ENCODE measurements at places on chromosomes 5 and 9. TPM values are rescaled to one million over a fixed set of nuclear protein-coding genes. Genes with fewer than 3 reads are reported as not detected.

DNA sequence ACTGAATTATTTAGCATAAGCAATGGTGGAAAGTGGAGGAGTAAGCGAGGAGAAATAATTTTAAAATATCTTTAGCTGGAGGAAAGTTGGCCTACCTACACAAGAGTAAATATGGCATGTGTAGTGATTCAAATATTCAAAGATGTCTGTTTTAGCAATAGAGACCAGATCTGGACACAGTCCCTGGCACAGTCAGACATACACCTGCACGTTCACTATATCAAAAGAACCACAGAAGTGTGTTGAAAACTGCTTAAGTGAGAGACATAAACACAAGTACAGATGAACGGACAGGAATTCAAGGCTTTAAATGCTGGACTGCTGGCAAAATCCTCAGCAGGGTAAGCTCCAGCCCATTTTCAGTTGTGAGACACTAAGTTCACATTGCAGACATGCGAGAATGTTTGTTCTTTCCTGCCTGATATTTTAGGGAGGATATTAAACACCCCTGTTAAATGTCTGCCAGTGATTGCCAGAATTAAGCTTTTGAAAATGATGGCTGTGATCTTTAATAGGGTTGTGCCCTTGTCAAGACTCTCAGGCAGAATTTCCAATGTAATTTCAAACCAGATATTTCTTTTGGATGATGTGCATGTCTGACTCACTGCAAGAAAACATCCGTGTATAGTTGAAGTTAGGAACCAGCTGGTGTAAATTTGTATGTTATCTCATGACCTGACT lies 810.6 kb downstream of the TLE4 start:
- DNase-seq: no peak

DNA sequence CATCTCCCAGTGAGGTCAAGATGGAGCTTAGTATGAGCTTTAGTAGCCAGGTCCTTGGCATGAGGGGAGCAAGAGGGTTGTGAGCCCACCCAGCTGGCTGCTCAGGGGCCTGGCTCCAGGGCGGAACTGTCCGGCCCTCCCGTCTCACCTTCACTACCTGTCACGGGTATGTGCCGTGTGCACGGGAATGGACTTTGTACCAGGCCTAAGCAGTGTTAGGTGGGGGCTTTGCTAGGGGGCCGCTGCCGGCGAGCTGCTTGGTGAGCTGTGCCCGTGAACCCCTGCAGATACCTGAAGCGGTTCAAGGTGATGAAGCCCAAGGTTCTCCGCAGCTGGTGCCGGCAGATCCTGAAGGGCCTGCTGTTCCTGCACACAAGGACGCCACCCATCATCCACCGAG lies 46.7 kb downstream of the WNK2 start:
- DNase-seq: no peak

GRCh38 chr5:138653502-138653901 lies 78.3 kb upstream of the HSPA9 start:
- DNase-seq: no peak

NIPSNAP3A gene
- total RNA-seq: 14.7 TPM

ITK gene
- total RNA-seq: not detected

GRCh38 chr5:53616939-53617549 lies 56.6 kb downstream of the NDUFS4 start:
- peak; percentile 14 for DNase-seq

DNA sequence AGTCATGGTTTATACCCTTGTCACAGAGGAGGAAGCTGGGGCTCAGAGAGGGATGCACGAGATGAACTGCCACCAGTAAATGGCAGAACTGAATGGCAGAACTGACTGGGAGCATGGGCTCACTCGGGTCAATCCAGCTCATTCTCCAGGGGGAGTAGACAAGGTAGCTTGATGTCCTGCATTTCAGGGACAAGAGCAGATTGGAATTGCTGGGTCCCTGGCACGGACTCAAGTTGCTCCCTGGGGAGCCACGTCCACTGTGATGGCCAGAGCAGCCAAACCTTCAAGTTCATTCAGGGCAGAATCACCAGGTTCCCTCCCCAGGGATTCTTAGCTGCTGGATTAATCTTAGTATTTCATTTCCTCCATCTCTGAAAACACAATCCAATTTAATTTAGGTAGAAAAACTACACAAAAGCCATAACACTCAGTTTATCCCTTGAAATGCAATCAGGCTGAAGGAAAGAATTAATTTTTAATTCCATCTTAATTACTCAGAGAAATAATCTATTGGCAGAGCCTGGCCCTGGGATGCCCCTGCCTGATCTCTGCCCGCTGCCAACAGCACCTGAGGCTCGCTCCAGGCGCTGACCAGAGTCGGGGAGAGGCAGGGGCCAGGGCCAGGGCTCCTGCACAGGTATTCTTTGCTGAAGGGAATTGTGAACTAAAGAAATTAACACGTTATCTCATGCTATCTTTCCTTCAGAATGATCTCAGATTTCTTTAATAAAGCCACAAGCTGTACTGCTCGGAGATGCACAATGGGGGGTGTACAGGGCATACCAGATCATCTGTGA lies 42.0 kb upstream of the UNC5A start:
- no peak for DNase-seq

DNA sequence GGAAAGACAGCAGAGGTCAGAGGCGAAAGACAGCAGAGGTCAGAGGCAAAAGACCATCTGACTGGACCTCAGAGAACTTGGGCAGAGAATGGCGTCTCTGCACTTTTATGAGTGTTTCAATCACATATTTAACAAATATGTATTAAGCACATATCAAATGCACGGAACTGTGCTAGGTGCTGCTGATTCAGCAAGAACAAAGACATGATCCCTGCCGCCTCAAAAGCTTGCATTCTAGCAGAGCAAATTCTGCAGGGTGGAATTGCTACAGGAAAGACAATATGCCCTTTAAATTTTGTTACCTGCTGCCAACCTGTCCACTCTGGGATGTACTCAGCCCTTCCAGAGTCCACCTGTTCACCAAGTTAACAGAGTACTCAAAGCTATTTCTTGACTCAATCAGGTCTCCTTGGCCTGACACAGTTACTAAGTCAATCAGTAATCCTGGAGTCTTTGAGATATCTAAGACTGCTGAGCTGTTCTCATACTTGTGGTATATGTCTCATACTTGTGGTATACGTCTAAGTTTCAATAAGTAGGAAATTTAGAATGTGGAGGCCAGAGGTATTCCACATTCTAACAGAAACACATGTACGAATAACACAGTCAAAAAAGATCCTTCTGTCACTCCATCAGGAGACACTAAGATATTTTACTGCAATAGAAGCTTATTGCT lies 131.8 kb downstream of the GNAQ start:
- no peak for DNase-seq
